ENCODE measurements at places on chromosomes 6 and 20.

GRCh38 chr6:150511313-150511712 lies 88.4 kb upstream of the PLEKHG1 start:
- DNase-seq, result no peak

GRCh38 chr6:163527291-163527690 lies 112.8 kb downstream of the QKI start:
- DNase-seq, result no peak

DNA sequence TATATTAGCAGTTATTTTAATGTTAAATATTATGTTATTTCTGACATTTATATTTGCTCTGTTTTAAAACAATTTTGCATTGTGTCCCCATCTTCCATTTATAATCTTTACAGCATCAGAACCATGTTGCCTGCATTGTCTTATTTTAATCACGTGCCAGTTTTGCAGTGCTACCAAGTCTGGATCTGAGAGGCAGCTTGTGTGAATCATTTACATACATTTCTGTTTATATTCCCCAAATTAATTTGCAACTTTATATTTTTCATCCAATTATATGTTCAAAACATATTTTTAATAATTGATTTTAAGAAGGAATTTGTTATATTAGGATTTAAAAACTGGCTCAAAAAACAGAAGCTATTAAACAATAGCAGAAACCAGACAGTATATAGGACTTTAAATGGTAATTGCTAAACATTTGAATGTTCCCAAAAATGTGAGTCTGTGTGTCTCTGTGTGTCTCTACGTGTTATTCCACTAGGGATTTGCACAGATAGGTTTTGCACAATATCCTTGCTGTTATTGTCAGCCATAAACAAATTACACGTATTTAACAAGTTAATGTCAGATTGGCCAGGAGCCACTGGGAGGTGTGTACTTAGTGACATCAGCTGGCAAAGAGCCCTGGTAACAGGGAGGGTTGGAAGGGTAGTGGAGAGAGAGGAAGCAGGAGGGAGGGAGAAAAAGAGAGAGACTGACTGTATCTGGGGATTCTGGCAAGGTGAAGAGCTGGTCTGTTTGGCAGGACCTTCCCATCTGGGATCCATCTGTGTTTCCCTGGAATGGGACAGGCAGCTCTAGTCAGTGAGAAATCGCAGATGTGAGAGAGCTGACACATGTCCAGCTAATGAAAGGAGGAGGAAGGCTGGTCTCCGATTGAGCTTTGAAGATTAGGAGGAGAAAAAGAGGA lies 72.1 kb downstream of the CBFA2T2 start:
- peak; percentile 99 for DNase-seq

- DNase-seq, result peak; percentile 23
Measured at GRCh38 chr6:109183109-109183650, 87.9 kb downstream of the CEP57L1 start.

DNA sequence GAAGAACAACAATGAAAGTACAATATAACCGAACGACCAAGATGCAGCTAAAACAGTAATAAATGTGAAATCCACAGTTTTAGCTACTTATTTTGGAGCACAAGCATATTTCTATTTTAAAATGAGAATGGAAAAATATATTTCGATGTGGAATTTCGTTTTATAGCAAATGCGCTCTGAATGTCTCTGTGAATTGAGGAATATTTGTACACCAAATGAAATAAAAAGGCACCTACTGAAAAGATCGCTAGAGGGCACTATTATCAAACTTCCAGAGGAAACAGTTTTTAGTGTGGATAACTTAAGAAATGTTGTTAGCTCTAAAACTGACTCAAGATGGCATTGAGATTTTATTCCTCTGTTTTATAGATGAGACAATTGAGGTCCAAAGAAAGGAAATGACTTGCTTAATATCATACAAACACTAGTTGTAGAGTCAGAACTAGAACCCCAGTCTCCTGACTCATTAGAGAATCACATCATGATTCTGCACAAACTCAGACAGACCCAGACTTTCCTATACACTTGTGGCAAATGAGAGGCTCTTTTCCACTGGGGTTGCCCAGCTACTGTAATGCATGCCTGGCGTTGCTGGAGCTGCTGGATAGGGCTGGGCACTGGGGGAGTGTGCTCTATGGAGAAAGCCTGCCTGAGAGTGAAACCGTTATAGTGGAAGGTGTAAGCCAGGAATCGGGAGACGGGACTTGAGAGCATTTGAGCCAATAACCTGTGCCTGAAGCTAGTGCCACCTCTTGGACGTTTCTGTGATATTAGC lies 51.9 kb downstream of the GCLC start:
- DNase-seq, result peak; percentile 72

DNA sequence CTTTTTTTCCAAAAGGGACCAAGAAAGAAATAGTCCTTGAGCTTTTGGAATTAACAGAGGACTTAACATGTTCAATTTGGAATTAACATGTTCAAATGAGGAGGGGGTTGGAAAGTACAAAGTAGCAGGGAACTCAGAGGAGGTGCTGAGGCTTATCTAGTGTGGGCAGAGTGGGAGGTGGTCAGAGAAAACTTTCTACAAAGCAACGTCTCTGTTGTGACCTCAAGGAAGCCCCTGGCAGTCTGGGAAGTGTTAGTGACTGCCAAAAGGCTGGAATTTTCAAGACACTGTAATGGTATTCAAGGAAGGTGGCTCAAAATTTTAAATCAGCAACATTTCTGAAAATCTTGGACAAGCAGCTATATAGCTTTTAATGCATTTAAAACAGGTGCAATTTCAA lies 7.3 kb downstream of the ECI2 start:
- DNase-seq, result no peak

DNA sequence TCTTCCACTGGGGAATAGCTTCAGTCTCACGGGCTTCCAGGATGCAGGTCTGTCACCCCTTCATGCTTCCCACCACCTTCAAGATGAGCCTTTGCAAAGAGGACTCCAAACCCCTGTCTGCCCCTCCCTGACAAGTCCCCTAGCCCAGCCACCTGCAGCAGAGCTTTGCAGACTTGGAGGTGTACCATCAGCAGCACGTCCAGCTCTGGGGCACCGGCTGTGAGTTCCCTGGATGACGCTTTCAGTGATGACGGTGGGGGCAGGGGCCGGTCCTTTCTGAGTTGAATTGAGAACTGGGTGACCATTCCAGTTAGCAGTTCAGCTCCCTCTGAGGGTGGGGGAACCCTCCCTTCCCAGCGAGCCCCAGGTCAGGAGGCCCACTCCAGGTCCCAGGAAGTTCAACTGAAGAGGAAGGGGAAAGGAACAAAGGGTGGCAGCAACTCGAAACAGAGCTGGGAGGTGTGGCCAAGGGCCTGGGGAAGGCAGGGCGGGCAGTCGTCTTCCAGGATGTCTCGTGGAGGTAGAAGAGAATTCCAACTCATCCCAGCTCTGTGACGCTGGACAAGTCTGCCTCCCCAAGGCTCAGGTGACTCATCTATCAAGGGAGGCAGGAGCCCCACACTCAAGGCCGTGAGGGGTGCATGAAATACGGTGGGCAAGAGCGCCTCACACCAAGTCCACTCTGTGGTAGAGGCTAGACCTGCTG lies 86.0 kb downstream of the PTPN1 start:
- no peak for DNase-seq

DNA sequence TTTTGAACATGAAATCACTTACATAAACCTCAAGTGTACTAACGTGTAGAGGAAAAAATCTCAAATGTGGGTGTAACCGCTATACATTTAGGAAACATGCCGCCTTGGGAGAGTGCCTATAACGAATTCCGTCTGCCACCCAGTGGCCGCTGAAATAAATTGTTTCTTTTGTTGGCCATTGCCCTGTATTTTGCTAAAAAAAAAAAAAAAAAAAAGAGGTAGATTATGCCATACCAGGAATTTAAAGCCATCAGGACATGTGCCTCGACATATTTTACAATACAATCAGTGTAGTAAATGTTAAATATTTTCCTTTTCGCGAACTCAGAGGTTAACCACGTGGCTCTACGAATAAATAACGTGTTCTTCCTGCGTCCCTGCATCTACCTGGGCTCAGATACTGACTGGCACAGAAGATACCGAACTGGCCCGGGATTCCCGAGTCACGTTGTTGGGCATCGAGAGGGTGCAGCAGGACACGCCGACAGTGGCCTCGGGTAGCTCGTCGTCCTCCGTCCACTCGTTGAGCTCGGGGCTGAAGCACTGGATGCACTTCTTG lies 14.3 kb downstream of the KLHL31 start:
- DNase-seq, result peak; percentile 84

GRCh38 chr20:16167423-16168130 lies 405.7 kb downstream of the KIF16B start:
- DNase-seq, result no peak

DNA sequence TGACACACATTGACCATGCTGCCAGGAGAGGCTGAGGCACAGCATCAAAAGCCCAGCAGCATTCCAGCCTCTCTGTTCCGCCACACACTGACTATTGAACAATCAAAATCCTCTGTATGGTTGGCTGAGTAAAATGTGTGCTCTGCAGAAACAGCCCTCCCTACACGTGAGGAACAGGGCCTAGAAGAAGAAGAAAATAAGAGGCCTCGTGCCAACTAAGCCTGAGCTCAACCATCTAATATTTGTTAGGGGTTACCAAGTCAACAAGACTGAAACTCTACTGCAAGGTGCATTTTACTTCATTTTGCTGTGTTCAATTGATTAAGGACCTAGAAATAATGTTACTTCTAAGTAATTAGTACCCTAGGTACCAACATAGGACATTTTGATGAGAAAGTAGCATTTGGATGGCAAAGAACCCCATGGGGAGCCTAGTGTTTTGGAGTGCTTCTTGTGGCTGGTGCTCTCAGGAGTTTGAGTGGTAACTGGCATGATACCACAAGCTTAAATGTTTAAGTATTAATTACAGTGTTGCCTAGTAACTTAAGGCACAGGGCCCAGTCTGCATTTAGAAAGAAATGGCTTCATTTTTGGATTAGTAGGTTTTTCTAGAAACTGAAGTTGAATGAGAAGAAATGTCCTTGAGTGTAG lies 146.6 kb upstream of the PLN start:
- DNase-seq, result no peak

DNA sequence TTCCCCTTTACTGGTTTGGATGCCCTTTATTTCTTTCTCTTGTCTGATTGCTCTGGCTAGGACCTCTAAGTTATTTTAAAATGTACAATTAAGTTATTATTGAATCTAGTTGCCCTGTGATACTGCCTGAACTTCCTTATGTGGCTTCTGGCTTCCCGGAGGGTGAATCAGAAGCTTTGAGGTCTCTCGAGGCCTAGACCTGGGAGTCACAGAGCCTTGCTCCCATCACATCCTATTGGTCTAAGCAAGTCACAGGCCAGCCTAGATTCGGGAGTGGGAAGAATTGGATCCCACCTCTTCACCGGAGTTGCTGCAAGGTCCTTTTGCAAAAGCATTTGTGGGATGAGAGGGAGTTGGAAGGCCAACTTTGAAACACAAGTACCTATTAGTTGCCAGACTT lies 15.2 kb downstream of the BCAS4 start:
- peak; percentile 37 for DNase-seq

DNA sequence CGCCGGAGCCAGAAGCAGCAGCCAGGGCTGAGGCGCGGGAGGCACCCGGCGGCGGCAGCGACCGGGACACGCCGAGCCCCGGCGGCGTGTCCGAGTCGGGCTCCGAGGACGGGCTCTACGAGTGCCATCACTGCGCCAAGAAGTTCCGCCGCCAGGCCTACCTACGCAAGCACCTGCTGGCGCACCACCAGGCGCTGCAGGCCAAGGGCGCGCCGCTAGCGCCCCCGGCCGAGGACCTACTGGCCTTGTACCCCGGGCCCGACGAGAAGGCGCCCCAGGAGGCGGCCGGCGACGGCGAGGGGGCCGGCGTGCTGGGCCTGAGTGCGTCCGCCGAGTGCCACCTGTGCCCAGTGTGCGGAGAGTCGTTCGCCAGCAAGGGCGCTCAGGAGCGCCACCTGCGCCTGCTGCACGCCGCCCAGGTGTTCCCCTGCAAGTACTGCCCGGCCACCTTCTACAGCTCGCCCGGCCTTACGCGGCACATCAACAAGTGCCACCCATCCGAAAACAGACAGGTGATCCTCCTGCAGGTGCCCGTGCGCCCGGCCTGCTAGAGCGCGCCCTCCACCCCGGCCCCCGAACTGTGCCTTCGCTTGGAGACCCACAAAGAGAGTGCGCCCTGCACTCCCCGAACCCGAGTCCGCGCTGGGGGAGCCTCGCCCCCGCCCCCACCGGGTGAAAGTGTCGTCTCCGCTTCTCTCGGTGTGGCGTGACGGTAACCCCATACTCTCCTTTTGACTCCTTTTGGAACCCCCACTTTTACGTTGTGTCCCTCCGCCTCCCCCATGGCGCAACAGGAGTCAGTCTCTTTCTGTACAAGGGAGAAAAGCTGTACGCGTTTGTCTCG lies 1.6 kb downstream of the INSM1 start:
- no peak for DNase-seq

DNA sequence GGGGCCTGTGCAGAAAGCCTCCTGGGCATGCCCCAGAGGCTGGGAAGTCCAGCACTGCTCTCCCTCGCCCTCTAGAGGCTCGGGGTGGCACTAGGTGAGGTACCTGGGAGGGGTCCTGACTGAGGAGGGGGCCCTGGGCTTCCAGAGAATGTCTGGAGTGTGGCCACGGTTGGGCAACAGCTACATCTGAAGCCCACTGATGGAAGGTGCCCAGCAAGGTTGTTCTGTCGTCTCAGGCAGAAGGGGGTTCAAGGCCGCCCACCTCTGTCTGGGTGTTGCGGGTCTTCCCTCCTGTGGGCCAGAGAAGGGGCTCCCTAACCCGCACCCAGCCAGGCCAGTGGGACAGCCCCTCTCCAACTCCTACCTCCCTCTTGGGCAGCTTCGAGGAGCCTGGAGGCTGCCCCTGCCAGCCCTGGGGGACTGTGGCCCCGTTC lies 11.4 kb upstream of the VEGFA start:
- DNase-seq, result no peak

GRCh38 chr6:107642095-107642860 lies 152.4 kb downstream of the SOBP start:
- no peak for DNase-seq

DNA sequence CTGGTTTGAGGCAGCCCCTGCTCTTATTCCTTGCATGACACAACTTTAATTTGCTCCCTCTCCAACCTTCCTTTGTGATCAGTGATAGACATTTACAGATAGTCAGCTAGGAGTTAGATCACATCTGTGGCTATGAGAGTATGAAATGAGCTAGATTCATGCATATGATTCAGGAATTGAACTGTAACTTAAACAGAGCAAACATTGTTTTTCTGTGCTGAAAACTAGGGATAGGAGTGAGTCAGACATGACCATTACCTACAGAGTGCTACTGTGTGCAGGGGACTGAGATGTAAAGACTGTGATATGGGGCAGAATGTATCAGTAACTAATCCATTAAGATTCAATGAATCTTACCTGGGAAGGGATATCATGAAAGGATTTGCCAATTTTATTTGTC lies 279.4 kb upstream of the SPTLC3 start:
- no peak for DNase-seq
